ENCODE measurements at places on chromosomes 3 and 15.

DNA sequence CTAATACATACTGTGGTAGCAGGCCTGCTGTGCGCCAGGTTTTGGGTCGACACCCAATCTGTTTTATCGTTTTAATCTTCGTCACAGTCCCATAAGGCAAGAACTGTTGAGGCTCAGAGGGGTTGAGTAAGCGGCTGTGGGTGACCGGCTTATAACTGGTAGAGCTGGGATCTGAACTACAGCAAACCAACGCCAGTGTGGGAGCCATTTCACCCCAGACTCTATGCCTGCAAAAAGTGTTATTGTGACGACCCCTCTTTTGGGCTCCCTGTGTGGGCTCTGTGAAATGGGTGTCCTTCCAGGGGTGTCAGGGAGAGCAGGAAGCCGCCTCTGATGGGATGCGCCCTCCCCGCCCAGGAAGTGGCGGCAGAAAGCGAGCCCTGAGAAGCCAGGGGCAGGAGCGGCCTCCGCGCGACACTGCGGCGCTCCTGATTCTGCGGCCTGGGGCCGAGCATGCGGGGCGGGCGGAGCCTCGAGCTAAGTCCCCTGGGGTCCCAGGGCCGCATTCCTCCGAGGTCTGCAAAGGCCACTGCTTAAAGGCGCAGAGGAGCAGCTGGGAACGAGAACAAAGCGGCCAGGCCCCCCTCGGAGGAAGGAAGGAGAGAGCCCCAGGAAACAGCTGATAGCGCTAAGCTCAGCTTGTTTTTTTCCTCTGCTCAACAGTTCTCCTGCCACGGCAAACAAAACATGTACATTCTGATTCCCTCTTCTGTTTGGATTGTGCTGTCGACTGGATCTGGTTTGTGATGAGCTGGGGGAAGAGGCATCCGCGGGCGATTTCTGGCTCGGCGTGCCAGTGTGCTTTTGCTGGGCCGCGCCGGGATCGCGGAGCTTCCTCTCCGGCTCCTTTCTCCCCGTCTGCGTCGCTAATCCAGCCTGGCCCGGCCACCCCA is 33.9 kb downstream of the GRK7 start:
- DNase-seq, result peak; percentile 85

DNA sequence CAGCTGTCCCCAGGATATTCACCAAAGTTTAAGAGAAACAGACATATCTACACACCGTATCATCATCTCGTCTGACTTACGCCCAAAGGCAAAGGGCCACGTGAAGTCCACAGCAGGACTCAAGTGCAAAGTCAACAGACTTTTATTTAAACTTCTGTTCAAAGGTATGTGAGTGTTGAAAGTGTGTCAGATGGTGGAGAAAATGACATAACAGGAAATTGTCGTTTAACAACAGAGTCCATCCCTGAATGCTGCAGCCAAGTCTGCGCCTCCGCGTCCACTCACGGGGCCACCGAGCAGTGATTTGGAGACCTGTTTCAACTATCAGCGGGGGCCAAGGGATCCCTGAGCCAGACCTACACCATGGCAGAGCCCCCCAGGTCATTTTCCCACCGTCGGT is 165.6 kb downstream of the XXYLT1 start:
- DNase-seq, result no peak

- no peak for DNase-seq
Observed at GRCh38 chr15:68504681-68505170, 72.8 kb upstream of the ITGA11 start.

GRCh38 chr3:127082066-127082465 is 99.2 kb downstream of the PLXNA1 start:
- DNase-seq, result no peak

- no peak for DNase-seq
Observed at GRCh38 chr3:48026951-48027908, 11.0 kb upstream of the MAP4 start.

DNA sequence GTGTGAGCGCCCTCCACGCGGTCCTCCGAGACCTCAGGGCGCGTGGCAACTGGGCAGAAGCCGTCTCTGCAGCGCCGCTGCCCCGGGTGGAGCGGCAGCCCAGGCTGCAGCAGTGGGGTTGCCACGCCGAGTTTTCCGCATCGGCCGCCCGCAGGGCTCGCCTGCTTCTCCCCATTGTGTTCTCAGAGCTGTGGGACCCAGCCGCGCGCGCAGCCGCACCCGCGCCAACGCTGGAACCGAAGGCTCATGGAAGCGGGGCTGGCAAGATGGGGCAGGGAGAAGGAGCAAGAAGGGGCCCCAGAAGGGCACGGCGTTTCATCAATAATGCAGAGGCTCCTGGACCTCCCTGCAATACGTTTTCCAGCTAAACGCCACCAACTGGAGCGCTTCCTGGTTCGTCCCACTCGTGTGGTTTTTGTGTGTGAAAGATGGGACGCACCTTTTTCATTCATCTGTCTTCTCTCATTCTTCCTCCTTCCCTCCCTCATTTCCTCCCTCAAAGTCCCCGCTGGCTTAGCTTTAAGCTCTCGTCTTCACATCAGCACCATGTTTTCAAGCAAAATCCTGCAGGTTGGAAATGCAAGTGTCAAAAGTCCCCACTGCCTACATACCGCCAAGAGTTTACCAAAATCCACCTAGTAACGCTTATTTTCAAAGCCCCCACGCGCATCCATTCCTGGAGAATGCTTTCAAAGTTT is 1.2 kb downstream of the ROBO1 start:
- no peak for DNase-seq

- peak; percentile 72 for DNase-seq
Observed at GRCh38 chr15:43204016-43204901, 16.6 kb downstream of the EPB42 start.

DNA sequence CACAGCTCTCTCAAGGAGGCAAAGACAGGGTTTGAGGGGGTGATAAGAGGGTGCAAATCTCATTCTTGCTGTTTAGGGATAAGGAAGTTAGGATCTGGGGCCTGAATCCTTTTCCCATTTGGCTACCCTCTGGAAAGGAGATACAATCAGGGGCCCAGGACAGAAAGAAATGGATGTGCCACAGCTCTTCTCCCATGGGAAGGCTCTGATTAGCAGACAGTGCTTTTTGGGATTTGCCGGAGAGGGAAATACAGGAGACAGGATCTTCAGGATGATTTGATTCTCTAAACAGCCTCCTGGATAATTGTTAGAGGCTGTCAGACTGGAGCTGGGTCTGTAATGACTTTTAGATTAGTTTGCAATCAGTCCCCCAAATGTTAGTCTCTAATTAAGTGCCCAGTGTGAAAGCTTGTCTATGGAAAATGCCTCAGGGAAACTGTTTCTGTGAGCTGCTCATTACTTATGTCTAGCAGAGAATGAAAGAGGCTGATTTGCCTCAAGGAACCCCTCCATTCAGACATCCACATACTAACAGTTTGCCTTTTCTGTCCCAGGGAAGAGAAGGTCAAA is 67.6 kb downstream of the COL6A5 start:
- no peak for DNase-seq

- DNase-seq, result no peak
Observed at GRCh38 chr3:197694251-197694650, 42.5 kb downstream of the RUBCN start.

DNA sequence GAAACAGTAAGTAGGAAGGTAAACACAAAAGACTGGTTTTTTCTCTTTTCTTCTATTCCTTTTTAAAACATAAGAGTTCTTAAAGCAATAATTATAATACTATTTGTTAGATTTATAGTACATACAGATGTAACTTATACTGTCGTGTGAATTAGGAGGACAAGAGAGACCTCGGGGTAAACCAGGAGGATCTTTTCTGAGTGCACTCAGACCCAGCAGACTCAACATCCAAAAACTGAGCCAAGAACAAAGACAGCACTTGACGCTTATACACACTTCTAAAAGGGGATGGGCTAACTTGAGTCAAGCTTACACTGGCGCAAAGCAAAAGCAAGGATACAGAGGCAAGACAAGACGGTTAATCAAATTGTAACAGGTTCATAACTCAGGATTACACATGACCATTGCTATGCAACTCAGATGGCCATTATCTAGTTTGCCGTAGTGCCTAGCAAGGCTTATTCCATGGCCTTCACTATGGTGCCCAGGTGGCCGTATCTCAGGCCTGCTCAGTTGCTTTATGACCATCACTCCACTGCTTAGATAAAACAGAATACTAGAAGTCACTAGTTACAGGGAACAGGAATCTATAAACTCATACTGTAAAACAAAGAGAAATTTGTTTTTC is 18.6 kb downstream of the MTHFS start:
- no peak for DNase-seq

GRCh38 chr3:64164349-64164748 is 60.9 kb downstream of the PRICKLE2 start:
- DNase-seq, result no peak

DNA sequence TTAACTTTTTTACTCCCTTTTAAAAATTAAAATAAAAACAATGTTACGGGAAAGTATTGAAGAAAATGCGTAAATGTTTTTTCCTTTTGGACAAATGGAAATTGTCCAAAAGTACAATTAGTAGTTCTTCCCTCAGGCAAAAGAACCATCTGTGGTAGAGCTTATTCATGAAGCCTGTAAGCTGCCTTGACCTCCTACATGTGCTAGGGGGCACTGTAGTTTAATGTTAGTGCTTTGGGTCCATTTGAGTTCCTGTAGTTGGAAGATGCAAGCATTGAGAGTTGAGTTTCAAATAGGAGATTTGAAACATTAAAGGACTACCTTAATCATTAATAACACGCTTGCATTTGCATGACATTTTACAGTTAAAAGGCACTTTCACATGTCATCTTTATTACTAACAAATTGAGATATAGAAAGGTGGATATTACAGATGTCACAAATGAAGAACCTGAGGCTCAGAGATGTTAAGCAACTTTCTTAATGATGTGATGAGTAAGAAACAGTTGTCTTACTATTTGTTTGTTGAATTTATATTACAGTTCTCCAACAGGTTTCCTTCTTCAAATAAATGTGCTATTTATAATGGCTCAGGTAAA is 1.8 kb upstream of the ZNF385D start:
- DNase-seq, result peak; percentile 29

- DNase-seq, result no peak
Observed at GRCh38 chr3:151091685-151092345, 6.4 kb downstream of the MED12L start.

DNA sequence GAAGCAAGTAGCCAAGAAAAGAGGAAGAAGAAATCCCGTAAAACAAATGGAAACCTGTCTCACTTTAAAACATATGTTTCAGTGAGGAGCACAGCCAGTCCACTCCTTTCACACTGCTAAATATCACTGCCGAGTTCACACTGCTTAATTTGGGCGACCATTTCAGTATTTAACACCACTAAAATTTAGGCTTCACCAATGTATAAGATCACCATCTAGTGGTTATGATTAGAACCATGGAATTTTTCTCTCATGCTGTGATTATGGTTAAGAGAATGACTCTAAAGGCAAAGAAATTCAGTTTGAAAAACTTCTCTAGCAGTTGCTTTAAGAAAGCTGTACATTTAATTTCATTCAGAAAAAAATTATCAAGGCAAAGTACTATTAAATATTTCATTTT is 16.6 kb downstream of the SLC4A7 start:
- DNase-seq, result no peak

GRCh38 chr15:95957861-95958260 is 372.6 kb upstream of the NR2F2 start:
- DNase-seq, result no peak

- DNase-seq, result no peak
Observed at GRCh38 chr15:33735637-33736247, 232.6 kb upstream of the CHRM5 start.

DNA sequence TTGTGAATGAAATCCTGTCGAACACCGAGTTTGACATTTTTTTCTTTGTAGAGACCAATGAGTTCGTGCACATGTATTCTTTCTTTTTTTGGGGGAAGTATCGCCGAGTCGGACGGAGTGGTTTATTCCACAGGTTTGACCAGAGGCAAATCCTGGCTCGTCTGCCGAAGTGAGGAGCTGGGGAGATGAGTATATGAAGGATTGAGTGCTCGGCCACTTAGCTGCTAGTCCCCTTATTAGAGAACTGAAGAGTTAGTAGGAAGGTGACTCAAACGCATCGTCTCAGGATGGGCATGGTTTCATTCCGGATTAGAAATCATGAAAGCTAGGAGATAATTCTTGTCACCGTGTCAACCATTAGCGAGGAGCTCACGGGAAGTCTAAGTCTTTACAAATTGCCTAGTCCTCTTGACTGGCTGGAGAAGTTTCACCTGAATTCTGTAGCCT is 154.7 kb upstream of the GOLIM4 start:
- no peak for DNase-seq

- peak; percentile 21 for DNase-seq
Observed at GRCh38 chr3:174440253-174440701, 418.9 kb upstream of the NAALADL2 start.

DNA sequence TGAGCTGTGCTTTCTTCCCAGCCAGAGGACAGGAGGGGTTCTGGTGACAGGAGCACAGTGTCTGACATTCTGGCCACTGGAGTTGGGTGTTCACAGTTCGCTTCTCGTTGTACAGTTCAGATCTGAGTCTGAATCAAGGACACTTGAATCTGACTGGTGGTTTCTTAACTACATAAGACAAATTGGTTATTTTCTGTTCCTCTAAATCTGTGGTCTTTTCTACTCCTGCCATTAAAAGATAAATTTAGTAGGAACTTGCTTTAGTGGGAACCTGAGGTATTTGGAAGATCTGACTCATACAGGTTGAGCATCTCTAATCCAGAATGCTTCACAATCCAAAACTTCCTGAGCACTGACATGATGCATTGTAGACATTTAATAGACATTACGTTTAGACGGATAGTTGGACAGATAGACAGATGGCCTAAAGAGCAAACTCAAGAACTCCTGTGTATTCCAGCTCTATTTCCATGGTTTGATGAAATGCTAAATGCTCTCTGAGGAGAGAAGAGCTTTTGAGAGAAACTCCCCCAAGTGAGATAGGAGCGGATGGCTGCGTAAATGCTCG is 71.0 kb downstream of the CCK start:
- no peak for DNase-seq

DNA sequence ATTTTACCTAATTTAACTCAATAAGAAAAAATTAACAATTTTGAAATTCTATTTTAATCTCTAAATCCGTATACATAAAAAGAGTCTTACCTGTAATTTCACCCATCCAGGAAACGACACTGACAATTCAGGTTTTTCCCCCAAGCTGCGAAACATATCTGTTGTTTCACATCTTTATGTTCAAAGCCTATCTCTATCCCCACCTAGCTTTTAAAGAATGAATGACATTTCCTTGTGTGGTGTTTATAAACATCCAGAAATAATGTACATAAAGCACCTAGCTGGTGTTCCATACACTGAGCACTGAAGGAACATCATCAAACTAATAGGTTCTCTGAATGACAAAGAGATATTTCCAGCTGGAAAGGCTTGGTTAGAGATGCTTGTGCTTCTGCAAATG is 867.8 kb downstream of the SQOR start:
- no peak for DNase-seq

GRCh38 chr3:47057212-47057671 is 77.8 kb downstream of the NBEAL2 start:
- no peak for DNase-seq

Data from heart left ventricle (tissue), 16 donors.